CD4-positive, alpha-beta memory T cell (primary cell): ENCODE measurements at places on chromosomes 16 and 17.

GRCh38 chr17:55606488-55606815 lies 95.2 kb upstream of the SMIM36 start:
- DNase-seq: no peak

- DNase-seq: no peak
These were observed 2.3 kb downstream of the ENKD1 start for GRCh38 chr16:67664258-67664657.

DNA sequence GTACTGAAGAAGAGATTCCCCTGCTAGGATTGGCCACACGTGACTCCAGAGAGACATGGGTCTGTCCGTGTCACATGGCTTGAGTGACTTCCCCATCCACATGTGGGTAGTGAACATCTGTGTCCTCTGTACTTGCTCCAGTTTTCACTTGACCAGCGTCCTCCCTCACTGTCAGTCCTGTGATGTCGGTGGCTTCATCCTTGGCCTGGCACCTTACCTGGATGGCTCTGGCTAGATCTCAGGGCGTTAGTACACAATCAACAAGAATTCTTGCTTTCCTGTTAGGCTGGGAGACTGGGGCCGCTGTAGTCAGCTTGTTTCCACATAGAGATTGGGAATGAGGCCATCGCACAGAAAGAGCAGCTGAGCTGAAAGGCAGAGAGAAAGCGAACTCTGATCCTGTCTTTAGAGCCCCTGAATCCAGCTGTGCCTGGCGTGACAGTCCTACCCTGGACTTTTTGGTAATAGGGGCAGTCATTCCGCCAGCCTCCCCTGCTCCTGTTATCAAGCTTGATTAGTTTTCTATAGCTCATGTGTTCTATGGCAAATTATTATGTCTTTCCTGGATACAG lies 227.3 kb downstream of the SNX29 start:
- DNase-seq: no peak

- peak; percentile 39 for DNase-seq
These were observed 4.5 kb downstream of the TMEM100 start for GRCh38 chr17:55717898-55718735.

- no peak for DNase-seq
These were observed 22.1 kb downstream of the COX10 start for GRCh38 chr17:14091367-14091766.

DNA sequence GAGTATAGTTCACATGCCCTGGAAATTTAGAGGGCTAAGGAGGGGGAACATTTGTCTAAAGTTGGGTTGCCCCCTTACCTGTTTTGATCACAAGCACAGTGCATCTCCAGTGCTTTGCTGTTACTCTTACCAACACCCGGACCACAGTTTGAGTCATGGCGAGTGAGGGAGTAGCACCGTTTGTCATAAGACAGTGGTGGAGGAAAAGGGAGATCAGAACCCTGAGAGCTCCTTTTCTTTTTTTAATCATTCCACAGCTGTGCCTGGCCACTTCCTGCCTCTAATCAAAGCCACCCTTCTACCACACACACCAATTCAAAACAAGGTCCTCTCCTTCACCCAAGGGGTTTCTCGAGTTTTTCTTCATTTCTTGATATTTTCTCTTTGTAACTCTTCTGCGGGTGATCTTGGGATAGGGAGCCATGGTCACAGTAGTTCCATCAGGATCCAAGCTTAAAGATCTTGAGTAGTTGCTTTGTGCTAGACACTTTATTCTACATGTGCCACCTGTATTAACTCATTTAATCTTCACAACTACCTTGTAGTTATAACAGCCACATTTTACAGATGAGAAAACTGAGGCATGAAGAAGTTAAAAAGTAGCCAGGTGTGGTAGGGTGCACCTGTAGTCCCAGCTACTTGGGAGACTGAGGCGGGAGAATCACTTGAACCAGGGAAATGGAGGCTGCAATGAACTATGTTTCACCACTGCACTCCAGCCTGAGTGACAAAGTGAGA lies 5.0 kb upstream of the MYL4 start:
- peak; percentile 84 for DNase-seq

DNA sequence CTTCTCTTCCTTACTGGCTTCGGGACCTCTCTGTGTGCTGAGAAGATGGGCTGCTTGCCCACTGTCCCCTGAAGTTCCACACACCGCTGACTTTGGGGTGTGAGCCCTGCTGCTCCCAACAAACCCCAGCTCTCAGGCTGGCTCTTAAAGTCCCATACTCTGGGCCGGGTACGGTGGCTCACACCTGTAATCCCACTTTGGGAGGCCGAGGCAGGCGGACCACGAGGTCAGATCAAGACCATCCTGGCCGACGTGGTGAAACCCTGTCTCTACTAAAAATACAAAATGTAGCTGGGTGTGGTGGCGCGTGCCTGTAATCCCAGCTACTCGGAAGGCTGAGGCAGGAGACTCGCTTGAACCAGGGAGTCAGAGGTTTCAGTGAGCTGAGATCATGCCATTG lies 17.2 kb downstream of the CD7 start:
- no peak for DNase-seq

GRCh38 chr17:81553616-81554181 lies 1.5 kb upstream of the FAAP100 start:
- no peak for DNase-seq

GRCh38 chr17:30950669-30951399 lies 20.0 kb upstream of the RNF135 start:
- DNase-seq: no peak

DNA sequence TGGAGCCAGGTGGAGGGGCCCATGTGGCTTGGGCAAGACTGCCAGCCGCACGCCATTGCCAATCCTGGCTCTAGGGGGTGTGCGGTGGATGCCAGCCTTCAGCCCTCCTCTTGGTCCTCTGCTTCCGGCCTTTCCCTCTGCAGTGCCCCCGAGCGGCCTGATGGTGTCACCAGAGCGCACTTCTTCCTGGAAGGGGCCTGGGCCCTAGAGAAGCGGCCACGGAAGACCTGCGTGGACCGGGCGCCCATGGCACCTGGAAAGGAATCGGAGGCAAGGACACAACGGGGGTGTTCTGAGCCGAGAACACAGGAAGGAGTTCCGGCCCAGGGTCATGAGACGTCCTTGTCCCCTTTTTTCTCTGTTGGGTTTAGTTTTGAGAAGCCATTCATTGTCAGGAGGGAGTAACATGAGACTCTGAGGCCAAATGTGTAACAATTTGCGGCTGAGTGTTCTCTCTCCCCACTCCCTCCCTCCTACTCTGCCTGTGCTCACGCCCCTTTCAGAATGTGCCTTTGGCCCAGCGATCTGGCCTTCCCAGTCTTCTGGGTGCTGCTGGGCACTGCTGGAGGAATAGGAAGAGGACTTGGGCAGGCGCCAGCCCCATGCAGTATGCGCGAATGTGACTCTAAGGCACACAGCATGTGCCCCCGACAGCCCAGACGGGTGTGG lies 92.8 kb downstream of the IRX3 start:
- no peak for DNase-seq

DNA sequence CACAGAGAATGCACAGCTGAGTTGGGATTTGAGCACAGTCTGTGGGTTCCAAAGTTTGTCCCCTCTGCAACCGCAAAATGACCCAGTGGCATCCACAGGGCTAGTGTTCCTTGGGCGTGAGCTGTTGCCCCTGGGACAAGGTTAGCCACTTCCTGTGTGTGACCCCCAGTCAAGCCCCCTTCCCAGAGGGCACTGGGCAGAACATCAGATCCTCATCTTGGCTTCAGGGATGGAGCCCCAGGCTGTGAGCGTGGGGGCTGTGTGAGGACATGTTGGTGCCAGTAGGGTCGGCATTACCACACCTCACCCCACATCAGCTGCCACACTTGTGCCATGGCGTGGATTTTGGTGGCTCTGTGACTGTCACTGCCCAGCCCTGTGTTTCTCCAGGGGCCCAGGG lies 55.3 kb downstream of the USP22 start:
- DNase-seq: no peak

DNA sequence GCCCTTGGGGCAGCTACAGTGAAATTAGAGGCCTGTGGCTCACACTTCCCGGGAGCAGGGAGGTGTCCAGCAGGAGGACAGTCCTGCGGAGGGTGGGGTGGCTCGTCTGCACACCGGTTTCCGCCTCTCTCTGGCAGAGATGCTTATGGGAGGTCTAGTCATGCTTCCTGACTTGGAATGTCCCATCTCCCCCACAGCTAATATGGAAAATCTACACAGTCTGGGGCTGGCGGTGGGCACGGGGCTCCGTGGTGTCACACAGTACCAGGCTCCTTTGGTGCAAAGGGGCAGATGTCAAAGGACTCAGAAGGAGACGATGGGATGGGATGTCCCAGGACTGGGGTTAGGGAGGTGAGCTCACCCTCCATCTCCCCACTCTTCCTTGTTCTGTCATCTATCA lies 44.1 kb upstream of the DOC2B start:
- DNase-seq: no peak

DNA sequence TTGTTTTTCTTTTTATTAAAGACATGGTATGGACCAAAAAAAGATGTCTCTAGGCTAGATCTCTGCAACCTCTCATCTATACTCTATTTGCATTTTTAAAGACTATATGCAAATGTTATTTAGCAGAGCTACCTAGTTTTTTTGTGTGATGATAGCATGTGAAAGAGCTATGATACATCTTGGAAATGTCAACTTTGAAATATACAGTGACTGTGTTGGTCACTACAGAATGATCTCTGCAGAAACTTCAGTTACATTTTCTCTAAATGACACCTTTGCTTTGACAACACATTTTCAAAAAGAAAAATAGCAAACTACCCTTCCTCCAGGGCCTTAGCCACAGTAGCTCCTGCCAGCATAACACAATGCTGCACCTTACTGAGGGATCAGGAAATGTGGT lies 86.6 kb downstream of the PRKCB start:
- DNase-seq: no peak

DNA sequence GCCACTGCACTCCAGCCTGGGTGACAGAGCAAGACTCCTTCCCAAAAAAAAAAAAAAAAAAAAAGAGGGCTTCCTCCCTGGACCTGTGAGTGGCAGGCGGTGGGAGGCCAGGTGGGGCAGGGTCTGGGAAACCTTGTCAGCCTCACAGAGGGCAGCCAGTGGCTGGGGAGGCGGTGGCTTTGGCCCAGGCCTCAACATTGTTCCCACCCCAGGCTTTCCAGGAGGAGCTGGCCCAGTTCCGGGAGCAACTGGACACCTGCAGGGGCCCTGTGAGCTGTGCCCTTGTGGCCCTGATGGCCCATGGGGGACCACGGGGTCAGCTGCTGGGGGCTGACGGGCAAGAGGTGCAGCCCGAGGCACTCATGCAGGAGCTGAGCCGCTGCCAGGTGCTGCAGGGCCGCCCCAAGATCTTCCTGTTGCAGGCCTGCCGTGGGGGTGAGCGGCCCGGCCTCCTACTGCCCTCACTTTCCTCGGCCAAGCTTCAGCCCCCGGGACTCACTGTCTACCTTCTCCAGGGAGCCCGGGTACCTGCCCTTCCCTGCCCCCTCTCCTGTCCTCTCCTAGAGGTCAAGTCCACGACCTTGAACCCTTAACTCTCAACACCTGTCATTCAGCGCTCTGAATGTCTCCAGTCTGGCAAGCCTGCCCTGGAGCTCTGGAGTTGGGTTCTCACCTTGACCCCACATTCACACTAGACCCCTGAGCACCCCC lies 12.4 kb downstream of the ZNF213 start:
- no peak for DNase-seq

GRCh38 chr16:86578611-86579267 lies 390 bp downstream of the FOXL1 start:
- no peak for DNase-seq

DNA sequence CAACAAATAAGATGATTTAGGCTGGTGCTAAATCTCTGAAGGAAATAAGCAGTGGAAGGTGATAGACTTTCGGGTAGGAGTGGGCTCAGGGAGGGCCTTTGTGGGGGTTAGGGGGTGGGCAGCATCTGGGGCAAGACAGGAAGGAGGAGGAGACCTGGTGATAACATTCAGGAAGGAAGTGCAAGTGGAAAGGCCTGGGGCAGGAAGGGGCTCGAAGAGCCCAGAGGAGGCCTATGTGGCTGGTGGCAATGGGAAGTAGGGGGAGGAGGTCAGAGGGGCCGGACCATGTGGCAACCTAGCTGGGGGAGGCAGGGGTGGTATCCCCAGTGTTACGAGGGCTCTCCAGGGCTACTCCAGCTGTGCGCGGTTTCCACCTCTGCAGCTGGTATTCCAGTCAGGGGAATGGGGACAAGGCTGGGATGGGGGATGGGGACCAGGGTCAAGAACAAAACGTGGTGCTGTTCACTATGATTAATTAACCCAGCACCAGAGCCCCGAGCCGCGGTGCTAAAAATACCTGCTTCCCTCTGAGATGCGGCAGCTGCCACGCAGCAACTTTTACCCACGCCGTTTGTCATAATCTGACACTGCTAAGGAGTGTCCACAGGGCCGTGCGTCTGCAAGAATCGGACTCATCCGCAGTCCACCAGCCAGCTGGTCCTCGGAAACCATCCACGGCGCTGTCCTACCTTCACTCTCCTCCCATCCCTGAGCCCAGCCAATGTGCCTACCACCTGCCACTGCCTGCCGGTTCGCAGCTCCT lies 5.2 kb upstream of the CCDC182 start:
- DNase-seq: no peak

- no peak for DNase-seq
These were observed 916.9 kb upstream of the SOX9 start for GRCh38 chr17:71203953-71204352.

DNA sequence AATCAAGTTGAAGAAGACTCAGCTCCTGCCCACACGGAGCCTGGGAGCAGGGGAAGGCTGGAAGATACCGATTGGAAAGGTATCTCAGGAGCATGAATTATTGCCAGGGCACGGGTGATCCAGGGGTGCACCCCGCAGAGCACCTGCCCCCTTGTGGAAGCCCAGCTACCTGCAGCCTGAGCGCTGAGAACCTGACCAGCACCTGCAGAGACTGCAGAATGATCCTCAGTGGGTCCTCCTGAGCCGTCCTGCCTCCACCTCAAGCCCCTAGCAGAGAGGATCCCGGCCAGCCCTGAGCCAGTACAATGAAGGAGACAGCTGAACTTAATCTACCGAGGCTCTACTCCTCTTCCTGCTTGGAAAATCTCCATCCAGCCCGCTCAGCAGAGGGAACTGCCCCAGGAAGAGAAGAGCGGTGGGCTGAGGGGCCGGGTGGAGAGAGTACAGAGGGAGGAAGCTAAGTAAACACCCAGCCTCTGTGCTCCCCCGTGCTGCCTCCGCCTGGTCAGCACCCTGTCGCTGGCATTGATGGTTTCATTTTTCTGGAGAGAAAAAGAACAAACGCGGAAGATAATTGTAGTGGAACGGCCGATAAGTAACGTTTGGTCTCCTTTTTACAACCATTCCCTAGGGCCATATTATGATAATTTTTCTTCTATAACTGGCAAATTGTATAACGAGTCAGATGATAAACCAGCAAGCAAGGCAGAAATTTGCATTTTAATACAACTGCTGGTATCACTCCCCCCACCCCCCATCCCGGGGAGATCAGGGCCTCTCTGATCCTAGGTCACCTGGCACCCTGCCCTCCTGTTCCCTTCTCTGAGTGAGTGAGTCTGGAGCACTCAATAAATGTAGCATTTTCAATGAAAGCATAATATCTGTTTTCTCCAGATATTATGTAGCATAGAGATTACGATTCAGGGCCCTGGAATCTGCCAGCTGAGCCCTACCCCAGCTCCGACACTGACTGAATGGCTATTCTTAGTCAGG lies 204.5 kb upstream of the RPL38 start:
- DNase-seq: peak; percentile 45

GRCh38 chr16:27405546-27406451 lies 3.8 kb downstream of the IL21R start:
- no peak for DNase-seq
